ENCODE measurements at places on chromosomes 7 and 10. TPM values are rescaled to one million over a fixed set of nuclear protein-coding genes. Genes with fewer than 3 reads are reported as not detected.

KCNIP2 gene
- polyA plus RNA-seq = 0.37 TPM

C10orf67 gene
- 0.16 TPM for polyA plus RNA-seq

HSPA12A gene
- polyA plus RNA-seq = 16.9 TPM

- no peak within 1 kb of the TSS for H3K4me3 ChIP-seq
- DNase-seq = peak; percentile 9
- H3K4me1 ChIP-seq = no peaks in the 10 kb centered on the region
- H3K27ac ChIP-seq = no peak within 1 kb of the TSS
- no peaks in the 10 kb centered on the region for H3K27me3 ChIP-seq
Measured at GRCh38 chr10:113751181-113751732, at the start of gene PLEKHS1. TSS of gene PLEKHS1 (plus strand) at chr10:113751682. CDS start at chr10:113755278, 3,596 bp downstream.

GRCh38 chr10:26437637-26438461, at the start of gene APBB1IP:
TSS of gene APBB1IP (plus strand) at chr10:26438341. CDS start at chr10:26492327, 53,986 bp downstream.
- H3K27ac ChIP-seq = peak within 1 kb of the TSS; percentile 14
- H3K27me3 ChIP-seq = no peaks in the 10 kb centered on the region
- no peak within 1 kb of the TSS for H3K4me3 ChIP-seq
- H3K36me3 ChIP-seq = no peaks in the 10 kb centered on the region
- DNase-seq = peak; percentile 3

- H3K36me3 ChIP-seq = no peaks in the 10 kb centered on the region
- H3K4me3 ChIP-seq = no peak overlapping the region
- DNase-seq = no peak
- H3K4me1 ChIP-seq = no peaks in the 10 kb centered on the region
Measured at GRCh38 chr7:159112136-159113011, 32.3 kb downstream of the VIPR2 start.

DNA sequence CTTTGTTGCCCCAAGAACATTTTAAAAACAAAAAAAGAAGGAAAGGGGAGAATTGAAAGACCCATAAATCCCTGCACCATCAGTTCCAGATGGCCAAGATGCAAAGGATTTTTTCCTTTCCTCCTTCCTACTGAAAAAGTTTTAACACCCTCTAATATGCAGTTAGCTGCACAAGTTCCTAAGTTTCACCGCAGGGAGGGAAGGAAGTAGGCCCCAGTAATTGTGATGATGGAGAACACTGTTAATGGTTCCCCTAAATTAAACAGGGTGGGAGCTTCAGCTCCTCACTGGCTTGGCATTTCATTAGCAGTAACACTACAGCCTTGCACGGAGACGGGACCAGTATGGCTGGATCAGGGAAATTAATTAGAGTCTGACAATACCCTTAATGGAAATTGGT, 63.7 kb upstream of the PPIF start:
- H3K4me3 ChIP-seq = no peak overlapping the region
- H3K4me1 ChIP-seq = peaks cover 3% of the 10 kb centered on the region
- peaks cover 19% of the 10 kb centered on the region for H3K36me3 ChIP-seq
- DNase-seq = no peak
- H3K27ac ChIP-seq = no peak overlapping the region
- H3K27me3 ChIP-seq = no peaks in the 10 kb centered on the region

DNA sequence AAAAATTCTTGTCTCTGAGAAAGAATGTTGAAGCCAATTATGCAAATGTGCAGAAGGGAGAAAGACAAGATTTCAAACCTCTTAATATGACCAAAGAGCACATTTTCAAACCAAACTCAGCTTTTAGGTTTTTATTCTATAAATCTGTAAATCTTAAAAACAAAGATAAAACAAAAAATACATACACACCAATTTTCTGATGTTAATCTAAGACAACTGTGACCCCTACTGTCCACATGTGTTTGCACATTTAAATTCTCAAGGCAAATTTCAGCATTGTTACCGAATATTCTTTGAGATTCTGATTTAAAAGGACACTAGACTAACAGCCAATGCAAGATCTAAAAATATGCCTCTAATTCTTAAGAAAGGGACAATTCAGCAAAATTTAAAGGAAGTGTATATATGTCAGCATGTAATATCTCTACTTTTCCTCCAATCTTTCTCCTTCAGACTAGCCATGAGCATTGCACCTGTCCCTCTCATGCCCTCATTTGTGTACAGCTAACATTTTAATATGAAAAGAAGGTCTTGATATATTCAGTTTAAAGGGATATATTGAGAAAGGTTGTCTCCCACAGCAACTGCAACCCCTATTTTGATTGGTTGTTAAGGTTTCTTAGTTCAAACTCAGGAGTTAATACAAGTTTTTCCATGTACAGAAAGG, 417.9 kb downstream of the IPMK start:
- no peak overlapping the region for H3K4me3 ChIP-seq
- DNase-seq = peak; percentile 28
- H3K4me1 ChIP-seq = no peaks in the 10 kb centered on the region
- no peaks in the 10 kb centered on the region for H3K27me3 ChIP-seq

GRCh38 chr10:78712147-78712546, 356.6 kb upstream of the ZMIZ1 start:
- no peaks in the 10 kb centered on the region for H3K27me3 ChIP-seq
- no peak for DNase-seq
- H3K27ac ChIP-seq = no peak overlapping the region
- no peak overlapping the region for H3K4me3 ChIP-seq

GRCh38 chr10:100996678-100997359, 2.8 kb upstream of the LZTS2 start:
- peaks cover 6% of the 10 kb centered on the region for H3K36me3 ChIP-seq
- DNase-seq = no peak
- peak overlapping the region; percentile 96 for H3K27ac ChIP-seq
- H3K27me3 ChIP-seq = no peaks in the 10 kb centered on the region
- H3K4me1 ChIP-seq = peaks cover 19% of the 10 kb centered on the region
- peak overlapping the region; percentile 82 for H3K4me3 ChIP-seq
